ENCODE measurements at places on chromosomes 7 and 10.

GRCh38 chr7:55065079-55065478 is 46.3 kb downstream of the EGFR start:
- DNase-seq = no peak

GRCh38 chr10:121662945-121663917 is 65.0 kb upstream of the FGFR2 start:
- no peak for DNase-seq

- DNase-seq = no peak
Observed at GRCh38 chr10:92696606-92697383, 7.0 kb downstream of the HHEX start.

DNA sequence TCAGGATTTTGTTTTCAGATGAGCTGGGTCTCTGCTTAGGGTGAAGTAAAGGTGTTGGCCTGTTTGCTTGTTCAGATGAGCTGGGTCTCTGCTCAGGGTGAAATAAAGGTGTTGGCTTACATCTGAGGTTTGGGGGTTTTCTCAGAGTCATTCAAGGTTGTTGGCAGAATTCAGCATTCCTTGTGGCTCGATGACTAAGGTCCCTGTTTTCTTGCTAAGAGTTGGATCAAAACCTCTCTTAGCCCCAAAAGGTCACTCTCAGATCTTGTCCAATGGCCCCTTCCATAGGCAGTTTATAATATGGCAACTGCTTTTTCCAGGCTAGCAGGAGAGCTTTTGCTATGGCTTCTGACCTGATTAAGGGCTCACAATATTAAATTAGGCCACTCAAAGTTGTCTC is 106.6 kb downstream of the ADAM22 start:
- no peak for DNase-seq

DNA sequence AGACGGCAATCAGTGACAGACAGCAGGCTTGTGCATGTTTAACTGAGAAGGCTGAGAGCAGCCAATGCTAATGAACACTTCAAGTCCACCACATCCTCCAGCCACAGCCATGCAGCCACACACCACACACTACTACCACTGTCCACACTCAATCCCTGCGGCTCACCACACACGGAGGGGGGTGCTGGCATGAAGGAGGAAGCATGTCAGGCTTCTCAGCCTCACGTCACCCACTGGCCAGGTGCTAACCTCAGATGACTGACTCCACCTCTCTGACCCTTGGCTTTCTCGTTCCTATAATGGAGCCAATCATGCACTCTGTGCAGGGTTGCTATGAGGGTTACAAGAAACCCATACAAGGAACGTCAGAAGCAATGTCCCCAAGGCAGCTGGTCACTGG is 165.4 kb upstream of the RNF32 start:
- peak; percentile 69 for DNase-seq

DNA sequence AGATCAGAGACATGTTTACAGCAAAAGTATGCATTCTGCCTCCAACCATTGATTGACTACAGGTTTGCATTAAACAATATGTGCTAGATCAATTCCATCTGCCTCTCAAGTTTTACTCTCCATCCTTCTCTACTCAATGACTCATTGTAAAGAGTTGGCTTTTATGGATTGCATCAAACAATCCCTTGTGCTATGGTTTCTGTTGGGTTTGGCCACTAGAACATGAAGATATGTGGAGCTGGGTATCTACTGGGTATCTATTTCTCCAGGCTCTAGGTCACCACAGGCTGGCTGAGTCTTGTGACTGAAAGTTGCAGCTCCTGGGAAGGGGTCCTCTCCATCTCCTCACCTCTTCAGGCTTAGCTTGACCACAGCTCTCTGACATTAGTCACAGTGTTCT is 204.7 kb downstream of the DGKI start:
- no peak for DNase-seq

- DNase-seq = no peak
Observed at GRCh38 chr10:116237260-116237659, 35.7 kb downstream of the GFRA1 start.

DNA sequence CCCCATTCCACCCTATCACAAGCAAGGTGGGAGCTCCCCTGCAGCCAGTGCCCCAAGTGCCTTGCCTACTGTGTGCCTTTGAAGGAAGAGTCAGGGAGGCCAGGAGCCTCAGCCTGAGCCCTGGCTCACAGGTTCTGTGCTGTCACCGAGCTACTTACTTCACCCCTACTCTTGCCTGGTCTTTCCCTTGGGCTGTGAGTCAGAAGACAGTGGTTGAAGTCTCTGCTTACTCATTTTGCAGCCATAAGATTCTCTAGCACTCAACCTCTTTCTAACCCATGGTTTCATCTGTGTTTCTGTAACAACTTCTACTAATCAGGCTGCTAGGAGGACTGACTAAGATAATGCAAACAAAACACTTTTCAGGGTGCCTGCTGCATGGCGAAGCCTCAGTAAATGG is 114.5 kb downstream of the PLCE1 start:
- no peak for DNase-seq

DNA sequence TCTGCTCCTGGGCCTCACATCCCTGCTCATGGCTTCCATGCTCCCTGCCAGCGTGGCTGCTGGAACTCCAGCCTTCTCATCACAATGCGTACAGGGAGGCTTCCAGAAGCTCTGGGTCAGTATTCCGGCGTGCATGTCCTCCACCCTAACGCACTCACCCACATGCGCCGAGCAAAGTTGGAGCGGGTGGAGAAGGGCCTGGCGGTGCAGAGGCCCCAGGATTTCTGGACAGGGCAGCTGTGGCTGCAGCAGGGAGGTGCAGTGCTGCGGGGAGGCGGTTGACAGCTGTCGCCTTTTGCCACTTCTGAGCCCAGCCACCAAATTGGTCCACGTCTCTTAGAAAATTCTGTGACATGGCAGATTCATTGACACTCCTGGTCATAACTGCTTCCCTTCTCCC is 33.6 kb upstream of the FAM20C start:
- DNase-seq = no peak

DNA sequence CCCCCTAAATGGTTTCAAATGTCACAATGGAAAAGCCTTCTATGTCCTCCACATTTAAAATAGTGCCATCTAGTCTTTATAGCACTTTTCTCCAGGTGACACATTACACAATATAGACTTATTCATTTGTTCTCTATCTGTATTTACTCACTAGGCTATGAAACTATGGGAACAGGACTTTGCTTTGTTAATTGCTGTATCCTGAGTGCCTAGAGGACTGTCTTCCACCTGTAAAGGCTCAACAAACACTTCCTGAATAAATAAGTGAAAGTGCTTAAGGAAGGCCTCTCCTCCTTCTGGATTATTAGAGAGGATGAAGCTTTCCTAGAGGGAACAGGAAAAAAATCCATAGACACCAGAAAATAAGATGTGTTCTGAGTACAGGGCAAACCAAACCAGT is 397.6 kb upstream of the LRRN3 start:
- DNase-seq = no peak

DNA sequence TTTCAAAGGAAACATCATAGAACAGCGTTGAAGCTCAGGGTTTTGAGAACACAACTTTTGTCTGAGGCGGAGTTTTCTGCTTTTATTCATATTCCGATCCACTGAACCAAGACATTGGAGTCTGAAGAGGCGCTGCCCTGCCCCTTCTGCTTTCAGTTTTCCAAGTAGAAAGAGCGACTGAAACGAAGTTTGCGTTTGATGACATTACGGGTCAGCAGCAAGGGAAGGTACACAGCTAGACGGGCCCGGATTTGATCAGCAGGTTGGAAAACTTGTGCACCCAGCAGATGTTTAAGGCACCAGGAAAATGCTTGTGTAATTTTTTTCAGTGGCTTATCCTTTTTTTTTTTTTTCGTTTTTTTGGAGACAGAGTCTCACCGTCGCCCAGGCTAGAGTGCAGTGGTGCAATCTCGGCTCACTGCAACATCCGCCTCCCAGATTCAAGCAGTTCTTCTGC is 720 bp downstream of the SUN1 start:
- no peak for DNase-seq
